ENCODE measurements at places on chromosomes 3 and 15.

DNA sequence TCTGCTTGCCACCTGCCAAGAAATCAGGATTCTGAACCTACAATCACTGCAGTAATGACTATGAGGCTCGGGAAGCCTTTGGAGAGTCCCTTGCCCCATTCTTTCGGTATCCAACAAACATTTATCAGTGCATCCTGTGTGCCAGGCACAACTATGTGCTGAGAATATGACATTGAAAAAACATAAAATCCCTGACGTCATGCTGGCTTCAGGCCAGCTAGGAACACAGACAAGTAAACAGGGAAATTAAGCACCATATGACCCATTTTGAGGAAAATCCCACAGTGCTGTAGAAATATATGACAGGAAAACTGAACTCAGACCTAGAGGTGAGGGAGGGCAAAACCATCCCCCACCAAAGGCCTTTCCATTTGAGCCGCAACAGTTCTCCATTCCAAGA lies 34.1 kb upstream of the DET1 start:
- DNase-seq, result no peak

GRCh38 chr15:45667002-45667401 lies 32.2 kb downstream of the SQOR start:
- DNase-seq, result no peak

GRCh38 chr15:48641416-48641815 lies 4.1 kb downstream of the FBN1 start:
- no peak for DNase-seq

DNA sequence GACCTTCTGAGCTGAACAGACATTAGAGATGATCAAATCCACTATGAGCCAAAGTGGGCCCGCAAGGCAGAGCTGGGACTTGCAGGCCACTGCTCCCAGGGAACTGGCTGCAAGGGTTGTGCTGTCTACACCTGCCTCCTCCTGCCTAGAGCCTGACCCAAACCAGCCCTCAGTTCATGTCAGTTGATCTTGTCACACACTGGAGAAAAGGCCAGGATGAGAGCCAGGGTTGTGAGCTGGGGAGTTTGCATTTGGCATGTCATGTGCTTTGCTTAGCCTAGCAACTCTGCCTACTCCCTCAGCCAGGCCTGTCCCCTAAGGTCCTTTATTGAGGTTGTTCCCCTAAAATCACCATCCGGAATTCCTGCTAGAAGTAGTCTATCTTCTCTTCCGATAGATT lies 67.8 kb downstream of the RAB11A start:
- DNase-seq, result no peak

DNA sequence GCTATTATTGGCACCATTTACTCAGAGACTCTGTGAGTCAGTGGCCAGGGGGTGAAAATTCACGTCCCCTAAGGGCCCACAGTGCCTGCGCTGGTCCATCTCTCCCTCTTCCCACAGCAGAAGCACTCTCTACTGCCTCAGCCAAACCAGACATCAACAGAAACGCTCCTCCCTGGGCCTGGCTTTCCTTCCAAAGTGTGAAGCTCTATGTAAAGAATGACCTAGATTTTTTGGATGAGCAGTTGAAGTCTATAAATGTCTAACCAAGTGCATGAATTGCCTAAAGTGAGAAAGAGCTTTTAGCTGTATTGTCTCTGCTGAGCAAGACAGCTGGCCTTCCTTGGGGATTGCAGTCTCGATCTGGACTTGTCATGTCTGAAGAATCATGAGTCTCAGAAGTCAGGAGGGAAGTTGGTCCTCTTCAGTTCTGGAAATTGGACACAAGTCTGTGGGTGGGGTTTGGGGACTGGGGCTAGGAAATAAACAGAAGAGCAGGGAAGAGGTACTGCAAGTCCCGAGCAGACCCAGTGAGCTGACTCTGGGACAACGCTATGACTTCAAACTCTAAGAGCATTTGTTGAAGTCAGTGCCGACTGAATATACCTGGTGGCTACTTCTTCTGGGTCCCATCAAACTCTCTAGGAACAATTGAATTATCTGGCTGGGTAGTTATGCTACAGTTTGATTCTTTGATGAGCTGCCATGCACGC lies 29.0 kb downstream of the RASGRP1 start:
- no peak for DNase-seq

- no peak for DNase-seq
Observed at GRCh38 chr3:111415018-111415417, 127.0 kb upstream of the CD96 start.

DNA sequence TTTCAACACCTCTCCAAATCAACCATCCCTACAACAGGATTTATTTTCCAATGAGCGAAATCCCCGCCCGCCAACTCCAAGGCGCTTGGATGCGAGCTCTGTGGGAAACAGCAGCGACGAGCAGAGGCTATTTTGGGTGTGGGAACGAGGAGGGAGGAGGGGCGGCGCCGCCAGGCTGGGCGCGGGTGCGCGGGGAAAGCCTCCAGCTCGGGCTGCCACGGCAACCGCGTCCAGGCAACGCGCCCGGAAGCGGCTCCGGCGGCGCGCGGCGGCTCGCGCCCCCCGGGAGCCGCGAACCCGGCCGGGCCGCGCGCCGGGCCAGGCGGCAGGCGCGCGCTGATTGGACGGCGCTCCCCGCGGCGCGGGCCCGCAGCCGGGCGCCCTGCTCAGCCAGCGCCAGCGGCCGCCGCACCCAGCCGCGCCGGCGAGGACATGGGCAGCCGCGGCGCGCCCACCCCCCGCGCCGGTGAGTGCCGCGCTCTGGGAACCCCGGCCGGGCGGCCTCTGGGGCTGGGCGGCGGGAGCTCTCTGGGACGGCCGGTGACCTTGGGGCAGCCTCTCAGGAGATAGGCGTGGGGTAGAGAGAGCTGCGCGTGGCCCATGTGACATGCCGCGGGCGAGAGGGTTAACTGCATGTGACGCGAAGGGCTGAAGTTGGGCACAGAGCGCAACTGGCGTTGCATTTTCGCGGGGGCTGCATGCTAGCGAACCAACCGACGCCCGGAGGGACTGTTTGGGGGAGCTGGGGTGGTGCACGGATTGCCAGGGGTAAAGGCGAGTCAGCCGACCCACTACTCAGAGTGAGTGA lies at the start of gene FAM81A:
Gene FAM81A, plus strand, starts transcription at position 370 of the 808 bp plus-strand sequence. CDS start 20,441 bp downstream, outside the sequence.
- DNase-seq, result peak; percentile 76

DNA sequence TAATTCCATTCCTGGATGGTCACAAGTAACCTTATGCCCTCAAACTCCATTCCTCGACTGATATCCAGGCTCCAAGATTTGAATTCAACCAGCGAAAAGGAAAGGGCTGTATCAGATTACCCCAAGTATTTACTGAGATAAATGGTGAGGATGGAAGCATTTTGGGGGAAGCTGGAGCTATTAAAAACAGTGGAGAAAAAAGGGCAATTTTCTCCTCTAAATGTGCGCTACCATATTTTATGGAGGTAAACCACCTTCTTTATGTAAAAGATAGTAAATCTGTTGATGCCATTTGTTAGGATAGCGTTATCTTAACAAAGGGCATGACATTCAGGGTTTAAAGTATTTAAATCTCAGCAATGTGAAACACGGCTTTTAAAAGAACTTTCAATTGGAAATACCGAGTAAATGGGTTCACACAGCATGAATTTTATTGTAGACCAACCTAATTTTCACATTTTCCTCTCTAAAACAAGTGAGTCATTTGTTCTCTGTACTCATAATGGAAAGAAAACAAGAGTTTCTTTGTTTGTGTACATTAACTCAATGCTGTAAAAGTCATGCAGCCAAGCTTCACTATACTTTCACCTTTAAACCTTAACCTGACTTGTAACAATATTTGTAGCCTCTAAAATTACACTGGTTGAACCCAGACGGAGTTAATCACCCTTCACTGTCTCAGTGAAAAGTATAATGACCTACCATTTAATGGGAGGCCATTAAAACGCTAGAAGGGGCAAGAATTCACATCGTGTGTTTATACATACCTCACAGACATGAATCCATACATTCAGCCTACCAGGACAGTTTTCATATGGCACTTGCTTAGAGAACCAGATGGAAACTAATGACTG lies 773.4 kb downstream of the ROBO1 start:
- no peak for DNase-seq

DNA sequence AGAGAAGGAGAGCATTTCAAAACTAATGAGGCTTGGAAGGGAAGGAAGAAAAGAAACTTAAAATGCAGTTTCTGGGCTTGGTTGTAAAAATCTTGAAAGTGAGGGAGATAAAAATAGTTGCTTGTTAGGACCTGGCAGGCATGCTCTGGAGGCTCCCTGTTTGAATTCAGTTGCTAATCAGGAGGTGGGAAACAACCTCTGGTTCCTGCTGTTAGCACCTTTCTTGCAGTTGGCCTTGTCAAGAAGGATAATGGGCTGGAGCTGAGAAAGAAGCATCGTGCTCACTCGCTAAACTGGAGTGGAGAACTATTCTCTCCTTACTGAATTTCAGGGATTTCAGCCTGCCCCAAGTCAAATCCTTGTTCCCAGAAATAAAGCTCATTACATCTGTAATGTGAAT lies 23.4 kb downstream of the SNAPC5 start:
- DNase-seq, result no peak

DNA sequence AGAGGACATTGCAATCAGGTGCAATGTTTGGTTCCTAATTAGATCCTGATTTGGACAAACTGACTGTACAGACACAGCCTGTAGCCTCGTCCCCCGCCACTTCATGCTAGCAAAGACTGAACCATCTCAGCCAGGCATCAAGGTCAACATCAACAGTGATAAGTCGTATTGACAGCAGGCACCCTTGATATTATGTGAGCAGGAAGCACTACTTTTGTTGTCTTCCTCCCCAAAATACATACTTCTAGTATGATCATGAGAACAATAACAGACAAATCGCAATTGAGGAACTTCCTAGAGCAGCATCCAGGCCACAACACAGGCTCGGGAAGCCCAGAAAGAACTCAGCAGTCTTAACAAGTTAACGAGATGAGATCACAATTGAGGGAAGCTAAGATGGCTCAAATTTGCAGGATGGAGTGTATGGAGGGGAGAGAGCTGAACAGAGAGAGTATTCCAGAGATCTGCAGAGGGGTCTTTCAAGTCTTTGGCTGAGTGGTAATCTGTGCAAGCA lies 20.4 kb downstream of the TGM5 start:
- no peak for DNase-seq

- peak; percentile 41 for DNase-seq
Observed at GRCh38 chr15:81256916-81257315, 60.2 kb downstream of the IL16 start.

All from hepatic stellate cell (primary cell).